ENCODE measurements at places on chromosomes 7 and 10.

DNA sequence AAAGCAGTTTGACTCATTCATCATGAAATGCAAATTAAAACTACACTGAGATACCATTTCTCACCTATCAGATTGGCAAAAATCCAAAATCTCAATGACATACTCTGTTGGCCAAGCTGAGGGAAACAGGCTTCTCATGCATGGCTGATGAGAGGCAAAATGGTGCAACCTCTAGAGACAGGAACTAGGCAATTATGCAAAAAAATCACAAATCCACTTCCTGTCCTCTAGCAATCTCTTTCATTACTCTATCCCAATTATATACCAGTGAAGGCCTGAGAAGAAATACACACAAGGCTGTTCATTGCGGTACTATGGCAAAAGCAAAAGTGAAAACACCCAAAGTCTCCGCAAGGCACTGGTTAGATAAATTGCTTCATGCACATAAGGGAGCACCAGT is 25.9 kb upstream of the PTPRN2 start:
- no peak for DNase-seq

DNA sequence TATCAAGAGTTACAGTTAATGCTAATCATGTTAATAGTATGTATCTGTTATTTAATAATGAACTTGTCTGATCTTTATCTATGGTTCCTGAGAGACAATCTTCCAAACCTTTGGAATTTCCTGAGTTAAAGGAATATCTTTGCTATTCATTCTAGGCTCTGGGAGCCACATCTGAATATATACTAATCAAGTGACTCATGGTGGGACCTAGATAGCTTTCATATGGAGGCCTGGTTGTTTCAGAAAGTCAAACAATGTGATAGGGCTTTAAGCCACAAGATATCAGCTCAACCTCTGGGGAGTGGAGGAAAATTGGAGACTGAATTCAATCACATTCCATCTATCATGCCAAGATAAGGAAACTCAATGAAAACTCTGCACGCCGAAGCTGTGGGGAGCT is 746.4 kb downstream of the TNS3 start:
- no peak for DNase-seq

GRCh38 chr7:95996174-95996573 is 223.8 kb downstream of the DYNC1I1 start:
- no peak for DNase-seq

DNA sequence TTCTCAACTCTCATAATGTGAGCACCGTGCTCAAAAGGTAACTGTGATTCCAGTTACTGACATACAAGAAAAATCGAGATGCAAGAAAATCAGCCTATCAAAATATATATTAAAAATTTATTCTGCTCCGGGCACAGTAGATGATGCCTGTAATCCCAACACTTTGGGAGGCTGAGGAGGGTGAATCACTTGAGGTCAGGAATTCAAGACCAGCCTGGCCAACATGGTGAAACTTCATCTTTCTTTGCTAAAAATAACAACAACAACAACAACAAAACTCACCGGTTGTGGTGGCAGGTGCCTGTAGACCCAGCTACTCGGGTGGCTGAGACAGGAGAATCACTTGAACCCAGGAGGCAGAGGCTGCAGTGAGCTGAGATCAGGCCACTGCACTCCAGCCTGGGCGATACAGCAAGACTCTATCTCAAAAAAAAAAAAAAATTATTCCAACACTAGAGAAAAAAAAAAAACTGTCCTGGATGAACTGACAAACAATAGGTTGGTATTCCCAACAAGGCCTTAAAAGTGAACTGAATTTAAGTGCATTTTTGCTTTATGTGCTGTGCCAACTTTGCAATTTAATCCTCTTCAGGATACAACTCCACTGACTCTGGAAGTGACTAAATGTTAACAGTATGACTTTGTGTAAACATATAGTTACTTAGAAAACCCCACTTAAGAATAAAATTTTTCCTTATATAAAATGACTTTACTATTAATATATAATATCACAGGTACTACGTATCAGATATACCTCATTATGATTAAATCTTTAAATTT is 51.1 kb downstream of the JMJD1C start:
- no peak for DNase-seq

DNA sequence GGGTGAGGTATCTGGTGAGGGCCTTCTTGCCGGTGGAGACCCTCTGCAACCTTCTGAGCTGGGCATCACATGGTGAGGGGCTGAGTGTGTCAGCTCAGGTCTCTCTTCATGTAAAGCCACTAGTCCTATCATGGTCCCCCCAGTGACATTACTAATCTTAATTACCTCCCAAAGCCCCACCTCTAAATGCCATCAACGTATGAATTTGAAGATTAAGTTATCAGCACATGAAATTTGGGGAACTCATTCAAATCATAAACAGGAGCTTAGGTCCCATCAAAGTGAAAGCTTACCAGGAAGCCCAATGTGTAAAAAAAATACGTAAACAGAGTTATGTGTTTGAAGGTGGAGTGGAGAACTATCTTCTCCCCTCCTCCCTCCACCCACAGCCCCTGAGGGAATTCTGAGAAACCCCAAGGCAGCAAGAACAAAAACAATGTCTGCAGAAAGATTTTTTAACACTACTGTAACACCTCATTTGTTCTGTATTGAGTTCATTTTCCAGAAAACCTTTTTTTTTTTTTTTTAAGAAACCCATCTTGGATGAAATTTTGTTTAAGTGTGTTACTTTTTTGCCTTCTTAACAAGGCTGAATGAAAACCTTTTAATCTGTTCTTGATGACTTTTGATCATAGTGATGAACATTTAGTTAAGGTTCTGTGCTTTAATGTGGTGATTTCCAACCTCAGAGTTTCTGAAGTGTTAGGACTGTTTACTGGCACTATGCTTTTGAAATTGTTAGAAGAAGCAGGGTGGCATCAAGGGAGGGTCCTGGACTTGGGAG is 19.1 kb upstream of the PCGF5 start:
- DNase-seq: no peak

GRCh38 chr7:962401-963081 is 8.1 kb upstream of the ADAP1 start:
- peak; percentile 54 for DNase-seq

DNA sequence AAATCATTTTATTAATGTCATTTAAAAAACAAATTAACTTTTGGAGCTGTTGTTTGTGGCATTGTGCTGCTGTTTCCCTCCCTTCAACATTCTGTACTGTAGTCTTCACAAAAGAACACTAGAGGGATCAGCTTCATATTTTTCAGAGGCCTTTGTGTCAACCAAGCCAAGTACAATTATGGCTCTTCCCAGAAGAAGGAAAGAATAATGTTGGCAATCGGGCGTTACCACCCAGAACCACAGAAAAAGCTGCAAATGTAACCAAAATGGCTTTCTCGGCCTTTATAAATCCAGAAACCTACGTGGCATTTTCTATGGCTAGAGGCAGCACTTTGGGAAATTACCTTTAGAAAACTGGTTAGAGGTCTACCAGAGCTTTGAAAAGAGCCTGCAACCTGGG is 98.8 kb upstream of the COL1A2 start:
- DNase-seq: no peak

DNA sequence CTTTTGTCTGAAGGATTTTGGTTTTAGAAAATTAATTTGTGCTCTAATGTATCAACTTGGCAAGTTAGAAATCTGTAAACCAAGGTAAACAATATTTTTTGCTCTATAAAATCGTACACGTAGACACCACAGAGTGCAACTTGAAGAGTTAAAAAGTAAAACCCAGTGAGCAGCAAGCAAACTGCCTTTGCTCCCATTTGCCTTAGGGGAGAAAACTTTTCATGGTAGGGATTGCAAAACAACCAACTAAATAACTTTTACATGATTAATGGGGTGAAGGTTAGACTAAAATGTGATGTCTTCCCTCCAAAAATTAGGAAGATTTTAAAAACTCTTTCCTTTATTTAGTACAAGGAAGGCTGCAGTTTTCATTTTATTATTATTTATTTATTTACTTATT is 224.2 kb upstream of the LYZL1 start:
- DNase-seq: no peak

- no peak for DNase-seq
Observed at GRCh38 chr7:2893411-2893861, 49.3 kb upstream of the GNA12 start.

- no peak for DNase-seq
Observed at GRCh38 chr7:100668069-100668449, 5.5 kb upstream of the GNB2 start.
